ENCODE measurements at places on chromosomes 16 and 17. TPM values are rescaled to one million over a fixed set of nuclear protein-coding genes. Genes with fewer than 3 reads are reported as not detected.

DNA sequence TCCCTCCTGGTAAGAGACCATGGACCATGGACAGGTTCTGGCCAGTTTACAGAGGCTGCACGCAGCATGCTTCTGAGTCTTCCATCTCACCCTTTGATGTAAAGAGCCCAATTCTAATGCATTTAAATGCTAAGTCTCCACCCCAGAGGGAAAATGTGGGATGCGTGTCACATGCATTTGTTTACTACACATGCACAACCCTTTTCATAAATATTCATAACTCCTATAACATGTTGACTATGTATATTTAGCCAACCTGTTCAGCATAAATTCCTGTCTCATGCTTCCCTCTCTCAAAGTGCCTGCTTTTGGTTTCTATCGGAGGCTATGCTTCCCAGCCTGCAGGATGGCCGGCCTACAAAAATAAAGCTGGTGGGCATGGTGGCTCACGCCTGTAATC lies 260.3 kb downstream of the STX8 start:
- DNase-seq = no peak
- no peak overlapping the region for H3K27ac ChIP-seq
- no peaks in the 10 kb centered on the region for H3K27me3 ChIP-seq

DNA sequence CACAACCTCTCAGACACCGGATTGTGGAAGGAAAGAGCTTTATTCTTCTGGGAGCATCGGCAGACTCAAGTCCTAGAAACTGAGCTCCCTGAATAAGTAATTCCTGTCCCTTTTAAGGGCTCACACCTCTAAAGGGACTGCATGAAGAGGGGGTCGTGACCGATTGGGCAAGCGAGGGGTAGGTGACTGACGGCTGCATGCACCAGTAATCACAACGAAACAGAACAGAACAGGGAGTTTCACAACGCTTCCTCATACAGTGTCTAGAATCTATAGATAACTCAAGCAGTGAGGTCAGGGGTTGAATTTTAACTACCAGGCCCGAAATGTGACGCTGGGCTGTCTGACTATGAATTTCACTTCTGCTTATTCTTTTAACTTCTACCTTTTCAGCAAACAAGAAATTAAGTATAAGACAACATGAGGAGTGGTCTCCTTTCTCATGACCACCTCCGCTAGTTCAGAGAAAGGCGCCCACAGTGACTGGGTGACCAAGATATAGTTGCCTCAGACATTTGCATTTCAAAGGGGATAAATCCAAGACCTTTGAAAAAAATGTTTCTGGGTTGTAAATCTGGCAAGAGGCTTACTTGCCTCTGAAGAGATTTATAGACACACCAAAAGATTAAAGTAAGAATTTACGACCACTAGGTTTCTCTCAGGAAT lies 88.4 kb upstream of the ATF7IP2 start:
- no peaks in the 10 kb centered on the region for H3K27me3 ChIP-seq
- DNase-seq = no peak
- H3K36me3 ChIP-seq = no peaks in the 10 kb centered on the region

DNA sequence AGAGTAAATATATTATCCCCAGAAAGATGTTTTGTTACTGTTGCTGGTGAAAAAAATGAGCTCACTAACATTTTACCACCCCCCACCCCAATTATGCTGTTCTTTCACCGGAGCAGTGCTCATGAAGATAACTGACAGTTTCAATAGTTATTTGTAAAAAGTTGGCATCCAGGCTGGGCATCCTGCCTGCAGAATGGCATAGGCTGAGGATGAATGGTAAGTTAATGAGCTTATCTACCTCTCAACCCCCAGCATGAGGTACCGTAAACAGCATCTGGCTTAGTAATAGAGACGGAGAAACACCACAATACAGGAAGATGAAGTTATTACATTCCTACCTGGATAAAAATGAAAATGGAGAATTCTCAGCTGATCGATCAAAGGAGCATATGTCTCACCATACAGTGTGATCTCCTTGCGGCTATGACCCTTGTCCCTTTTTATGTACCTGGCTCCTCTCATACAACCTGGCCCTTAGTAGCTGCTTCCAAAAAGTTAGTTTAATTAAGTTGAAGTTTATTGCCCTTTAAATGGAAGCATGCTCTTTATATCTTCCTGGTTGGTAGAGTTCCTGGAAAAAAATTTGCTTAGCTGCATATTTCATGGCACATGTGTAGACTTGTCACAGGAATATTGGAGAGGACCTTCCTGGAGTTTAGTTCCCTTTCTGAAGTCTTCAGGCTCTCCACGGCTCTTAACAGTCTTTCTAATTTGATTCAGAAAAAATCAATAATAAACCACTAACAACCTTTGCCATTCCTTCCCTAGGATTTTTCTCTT lies 61.2 kb upstream of the MPHOSPH6 start:
- no peak overlapping the region for H3K4me3 ChIP-seq
- no peaks in the 10 kb centered on the region for H3K36me3 ChIP-seq
- H3K4me1 ChIP-seq = no peaks in the 10 kb centered on the region
- DNase-seq = no peak
- H3K27me3 ChIP-seq = no peaks in the 10 kb centered on the region

DNA sequence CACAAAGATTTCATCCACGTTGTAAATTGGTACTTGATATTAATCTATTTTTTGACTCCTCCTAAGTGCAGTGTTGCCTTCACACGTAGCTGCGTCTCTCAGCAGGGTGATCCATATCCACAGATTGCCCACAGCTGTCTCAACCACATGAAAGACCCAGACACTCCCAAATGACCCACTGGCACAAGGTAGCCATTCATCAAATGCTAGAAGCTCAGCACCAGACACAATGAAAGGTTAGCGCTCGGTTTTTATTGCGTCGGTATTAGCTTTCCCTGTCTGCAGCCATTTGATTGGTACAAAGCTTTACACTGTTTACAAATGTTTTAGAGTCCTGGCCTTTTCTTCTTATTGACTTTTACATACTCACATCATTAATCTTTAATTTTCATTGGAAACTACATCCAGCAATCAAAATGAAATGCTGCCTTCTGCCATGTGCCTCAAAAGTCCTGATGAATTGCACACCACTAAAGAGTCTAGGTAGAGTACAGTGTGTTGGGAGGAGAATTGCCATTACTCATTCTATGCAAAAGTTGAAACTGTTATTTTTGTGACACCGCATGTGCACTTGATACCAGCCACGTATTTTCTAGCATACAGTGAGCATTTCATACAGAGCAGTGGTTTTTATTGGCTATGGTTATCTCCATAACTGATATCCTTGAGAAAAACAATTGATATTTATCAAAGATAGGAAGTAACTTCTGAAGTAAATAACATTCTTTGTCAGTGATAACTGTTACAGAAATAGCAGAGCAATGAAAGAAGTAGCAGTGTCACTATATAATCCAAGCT lies 127.3 kb upstream of the NUDT7 start:
- no peaks in the 10 kb centered on the region for H3K27me3 ChIP-seq
- no peak overlapping the region for H3K4me3 ChIP-seq
- H3K36me3 ChIP-seq = no peaks in the 10 kb centered on the region

GRCh38 chr17:38719289-38719942 lies 10.7 kb upstream of the CISD3 start:
- H3K4me1 ChIP-seq = no peaks in the 10 kb centered on the region
- no peaks in the 10 kb centered on the region for H3K27me3 ChIP-seq
- no peak overlapping the region for H3K4me3 ChIP-seq
- no peak for DNase-seq

DNA sequence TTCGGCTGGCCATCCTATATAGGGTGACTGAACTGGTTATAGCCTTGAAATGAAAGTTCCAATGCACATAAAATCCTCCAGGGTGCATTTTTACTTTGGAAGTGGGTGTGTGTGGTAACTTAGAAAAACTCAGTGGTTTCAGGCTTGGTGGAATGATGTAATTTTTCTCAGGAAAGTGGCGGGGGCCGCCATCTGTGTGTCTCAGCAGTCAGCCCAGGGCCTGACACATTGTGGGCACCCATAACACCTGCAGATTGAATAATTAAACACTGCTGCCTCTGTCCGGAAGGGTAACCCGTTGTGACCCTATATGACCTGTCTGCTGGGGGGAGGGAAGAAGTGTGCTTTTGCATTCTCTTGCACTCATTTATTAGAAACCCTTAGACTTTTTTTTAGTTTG lies 2.2 kb upstream of the PDP2 start:
- no peaks in the 10 kb centered on the region for H3K36me3 ChIP-seq
- no peaks in the 10 kb centered on the region for H3K27me3 ChIP-seq
- no peak overlapping the region for H3K4me3 ChIP-seq
- no peak for DNase-seq
- H3K4me1 ChIP-seq = peaks cover 11% of the 10 kb centered on the region

GRCh38 chr17:74919440-74920305 lies 3.4 kb downstream of the USH1G start:
- peaks cover 8% of the 10 kb centered on the region for H3K4me1 ChIP-seq
- H3K27me3 ChIP-seq = peaks cover 6% of the 10 kb centered on the region
- no peak overlapping the region for H3K27ac ChIP-seq
- no peaks in the 10 kb centered on the region for H3K36me3 ChIP-seq
- DNase-seq = no peak
- no peak overlapping the region for H3K4me3 ChIP-seq

DNA sequence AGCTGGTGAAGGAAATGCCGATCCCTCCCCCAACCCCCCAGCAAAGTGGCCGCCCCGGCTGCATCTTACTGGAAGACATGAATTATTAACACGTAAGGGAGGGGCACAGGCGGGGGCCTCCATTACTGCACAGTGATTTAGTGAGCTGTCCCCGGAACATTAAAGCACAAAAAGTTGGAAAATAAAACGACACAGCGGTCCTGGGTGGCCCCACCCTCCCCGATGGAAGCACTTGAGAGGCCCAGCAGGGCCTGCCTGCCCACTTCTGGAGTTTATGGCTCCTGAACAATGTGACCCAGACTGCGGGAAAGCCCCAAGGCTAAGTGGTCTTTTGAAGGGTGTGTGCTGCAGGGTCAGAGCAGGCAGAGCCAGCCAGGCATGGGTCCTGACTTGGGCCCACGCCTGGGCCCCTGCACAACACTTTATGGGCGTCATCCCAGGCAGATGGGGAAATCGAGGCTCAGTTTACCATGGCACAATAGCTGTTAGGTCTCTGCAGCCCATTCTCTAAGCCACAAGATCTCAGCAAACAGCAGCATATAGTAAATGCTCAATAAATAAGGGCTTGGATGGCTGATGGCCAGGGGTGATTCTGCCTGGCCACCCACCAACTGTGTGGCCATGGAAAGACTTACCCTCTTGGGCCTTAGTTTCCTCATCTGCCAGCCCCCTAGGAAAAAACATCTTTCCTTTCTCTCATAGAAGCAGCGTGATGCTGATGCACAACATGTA lies 22.8 kb downstream of the CCDC102A start:
- peak; percentile 87 for DNase-seq
- H3K36me3 ChIP-seq = peaks cover 2% of the 10 kb centered on the region
- peak overlapping the region; percentile 43 for H3K27ac ChIP-seq
- H3K27me3 ChIP-seq = no peaks in the 10 kb centered on the region
- H3K4me3 ChIP-seq = no peak overlapping the region

GRCh38 chr17:2035541-2036488 lies 5.9 kb downstream of the DPH1 start:
- H3K36me3 ChIP-seq = peaks cover 14% of the 10 kb centered on the region
- H3K4me1 ChIP-seq = no peaks in the 10 kb centered on the region
- no peaks in the 10 kb centered on the region for H3K27me3 ChIP-seq
- no peak overlapping the region for H3K4me3 ChIP-seq

GRCh38 chr17:9211133-9211765 lies 189.9 kb downstream of the NTN1 start:
- no peaks in the 10 kb centered on the region for H3K27me3 ChIP-seq
- DNase-seq = peak; percentile 27
- no peak overlapping the region for H3K4me3 ChIP-seq
- no peak overlapping the region for H3K27ac ChIP-seq

- H3K27ac ChIP-seq = no peak overlapping the region
- peaks cover 34% of the 10 kb centered on the region for H3K27me3 ChIP-seq
- peak; percentile 81 for DNase-seq
- no peaks in the 10 kb centered on the region for H3K4me1 ChIP-seq
- H3K4me3 ChIP-seq = no peak overlapping the region
- no peaks in the 10 kb centered on the region for H3K36me3 ChIP-seq
Measured at GRCh38 chr16:86519649-86520316, 9.5 kb downstream of the FOXF1 start.

GRCh38 chr16:78433116-78433515 lies 333.7 kb downstream of the WWOX start:
- no peaks in the 10 kb centered on the region for H3K4me1 ChIP-seq
- H3K27ac ChIP-seq = no peak overlapping the region
- no peak for DNase-seq

CHST4 gene
- not detected for total RNA-seq

HOXB5 gene
- 27.0 TPM for total RNA-seq

TTLL6 gene
- total RNA-seq = 2.3 TPM

KRT13 gene
- total RNA-seq = not detected

ABCC11 gene
- total RNA-seq = not detected

FBXO31 gene
- 34.9 TPM for total RNA-seq

MATCAP1 gene
- 38.8 TPM for total RNA-seq

IRX5 gene
- 22.3 TPM for total RNA-seq

EME1 gene
- 1.0 TPM for total RNA-seq
